ENCODE measurements at places on chromosomes 1 and 21.
A peak's percentile ranks its signal among the peaks of the same experiment; 100 is the strongest.

- no peak for DNase-seq
Observed at GRCh38 chr1:3490046-3490745, 35.7 kb downstream of the ARHGEF16 start.

DNA sequence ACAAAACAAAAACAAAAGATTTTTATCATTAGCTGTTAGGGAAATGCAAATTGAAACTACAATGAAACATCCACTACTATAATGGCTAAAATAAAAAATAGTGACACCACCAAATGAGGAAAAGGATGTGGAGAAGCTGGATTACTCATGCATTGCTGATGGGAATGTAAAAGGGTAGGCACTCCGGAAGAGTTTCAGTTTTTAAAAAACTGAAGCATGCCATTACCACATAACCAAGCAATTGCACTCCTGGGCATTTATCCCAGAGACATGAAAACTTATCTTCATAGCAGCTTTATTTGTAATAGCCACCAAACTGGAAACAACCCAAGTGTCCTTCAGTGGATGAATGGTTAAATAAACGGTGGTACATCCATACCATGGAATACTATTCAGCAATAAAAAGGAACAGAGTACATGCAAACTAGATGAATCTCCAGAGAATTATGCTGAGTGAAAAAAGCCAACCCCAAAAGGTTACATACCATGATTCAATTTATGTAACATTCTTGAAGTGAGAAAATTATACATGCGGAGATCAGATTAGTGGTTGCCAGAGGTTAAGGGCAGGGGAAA, 14.5 kb upstream of the CFAP298 start:
- DNase-seq, result peak; percentile 19

GRCh38 chr1:23558140-23558871, 995 bp downstream of the ID3 start:
- DNase-seq, result peak; percentile 39

GRCh38 chr1:105100102-105100501, 1350.4 kb downstream of the AMY1C start:
- DNase-seq, result no peak

DNA sequence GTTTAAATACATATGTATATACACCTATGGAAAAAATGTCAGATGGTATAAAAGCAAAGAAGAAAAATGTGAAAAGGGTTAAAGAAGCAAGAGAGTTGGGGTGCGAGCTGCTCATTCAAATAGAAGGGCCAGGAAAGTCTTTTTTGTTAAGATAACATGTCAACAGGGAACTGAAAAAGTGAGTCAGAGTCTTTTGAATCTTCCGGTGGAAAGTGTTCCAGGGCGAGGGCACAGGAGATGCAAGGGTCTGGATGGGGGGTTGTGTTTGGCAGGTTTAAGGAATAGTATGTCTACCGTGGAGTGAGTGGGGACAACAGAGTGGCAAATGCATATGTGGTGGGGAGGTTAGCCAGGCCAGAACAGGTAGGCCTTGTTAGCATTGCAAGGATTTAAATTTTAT, 22.2 kb upstream of the GNG12 start:
- no peak for DNase-seq

DNA sequence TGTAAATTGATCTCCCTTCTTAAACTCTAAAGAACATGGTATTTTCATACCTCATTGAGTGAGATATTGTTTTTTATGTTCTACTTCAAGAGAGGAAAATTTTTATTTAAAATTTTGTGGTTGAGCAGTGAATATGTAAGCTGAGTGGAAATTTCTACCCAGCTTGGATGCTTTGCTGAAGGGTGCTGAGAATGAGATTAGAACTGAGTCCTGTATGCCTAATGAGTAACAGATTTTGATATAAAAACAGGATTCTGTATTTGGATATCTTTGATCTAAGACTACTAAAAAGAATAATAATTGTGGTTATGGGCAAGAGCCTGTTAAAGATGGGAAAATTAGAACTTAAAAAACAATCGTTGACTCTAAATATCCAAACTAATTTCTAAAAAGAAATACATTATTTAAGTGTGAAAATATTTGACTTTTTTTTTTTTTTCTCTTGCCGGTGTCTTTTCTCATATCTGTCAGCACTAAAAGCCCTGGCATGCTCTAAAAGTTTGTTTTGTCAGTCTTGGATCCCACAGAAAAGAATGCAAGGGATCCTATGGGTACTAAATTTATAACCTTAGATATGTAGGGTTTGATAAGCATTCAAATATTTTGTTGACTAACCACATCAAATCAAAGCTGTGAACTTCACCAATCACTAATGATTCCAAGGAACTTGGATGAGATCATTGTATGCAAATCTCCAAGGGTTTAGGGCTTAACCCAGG, 652.3 kb downstream of the PTPRC start:
- DNase-seq, result peak; percentile 17

DNA sequence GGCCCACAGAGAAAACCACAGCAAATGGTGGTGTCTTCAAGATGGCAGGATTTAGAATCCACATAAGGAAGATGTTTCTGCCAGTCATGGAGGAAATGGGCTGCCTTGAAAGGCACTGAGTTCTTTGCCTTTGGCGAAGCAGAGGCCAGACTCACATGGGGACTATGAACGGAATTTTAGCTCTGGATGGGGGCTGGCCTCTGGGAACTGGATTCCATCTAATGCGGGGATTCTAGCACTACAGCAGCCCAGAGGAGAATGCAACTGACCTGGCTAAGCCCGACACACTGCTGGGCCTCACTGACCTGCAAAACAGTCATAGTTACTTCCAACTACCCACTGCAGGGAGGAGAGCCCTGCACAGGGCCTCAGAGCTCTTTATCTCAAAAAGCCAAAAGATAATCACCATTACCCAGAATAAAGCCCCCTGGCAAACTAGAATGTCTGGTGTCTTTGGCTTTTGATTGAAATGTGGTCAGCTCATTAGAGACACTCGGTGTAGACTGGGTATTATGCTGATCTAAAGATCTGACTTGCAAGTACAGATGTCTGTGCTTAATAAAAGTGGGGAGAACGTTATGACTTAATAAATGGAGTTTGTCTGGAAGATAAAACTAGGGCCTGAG, 11.6 kb downstream of the HCRTR1 start:
- DNase-seq, result peak; percentile 19

DNA sequence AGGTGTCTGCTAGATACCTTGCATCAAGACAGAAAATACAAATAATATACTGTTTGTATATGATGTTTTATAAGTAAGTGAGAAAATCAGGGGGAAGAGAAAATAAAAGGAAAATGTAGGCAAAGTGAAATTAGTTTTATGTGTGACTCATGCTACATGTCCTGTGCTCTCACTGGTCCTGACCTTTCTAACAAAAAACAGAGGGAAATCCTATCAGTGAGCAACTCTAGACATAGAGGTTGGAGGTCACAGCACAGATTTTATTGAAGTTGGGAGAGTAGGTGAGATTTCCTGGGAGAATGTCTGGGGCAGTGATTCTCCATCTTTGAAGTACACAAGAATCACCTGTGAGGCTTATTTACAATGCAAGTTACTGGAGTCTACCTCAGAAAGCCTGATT, 9.5 kb downstream of the SCCPDH start:
- DNase-seq, result no peak

DNA sequence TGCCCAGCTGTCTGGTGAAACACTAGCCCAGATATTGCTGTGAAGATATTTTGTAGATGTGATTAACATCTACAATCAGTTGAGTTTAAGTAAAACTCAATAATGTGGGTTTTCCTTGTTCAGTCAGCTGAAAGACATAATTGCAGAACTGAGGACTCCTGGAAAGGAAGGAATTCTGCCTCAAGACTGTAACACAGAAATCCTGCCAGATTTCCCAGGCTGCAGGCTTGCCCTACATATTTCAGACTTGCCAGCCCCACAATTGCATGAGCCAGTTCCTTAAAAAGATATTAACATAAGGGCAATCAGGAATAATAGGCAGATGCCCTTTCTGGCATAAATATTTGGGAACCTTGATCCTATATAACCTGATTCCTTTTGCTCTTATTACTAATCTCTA, 14.2 kb upstream of the NIBAN1 start:
- DNase-seq, result no peak

- DNase-seq, result no peak
Observed at GRCh38 chr1:165365341-165365740, 8.8 kb upstream of the LMX1A start.

- no peak for DNase-seq
Observed at GRCh38 chr1:22289307-22289995, 146.6 kb upstream of the WNT4 start.

- no peak for DNase-seq
Observed at GRCh38 chr21:45248893-45249381, 38.8 kb downstream of the POFUT2 start.

GRCh38 chr1:222557148-222557547, 9.2 kb upstream of the HHIPL2 start:
- DNase-seq, result no peak

- DNase-seq, result no peak
Observed at GRCh38 chr1:87673748-87674147, 345.1 kb downstream of the LMO4 start.

- DNase-seq, result no peak
Observed at GRCh38 chr1:111361761-111362160, 65.8 kb downstream of the OVGP1 start.

- no peak for DNase-seq
Observed at GRCh38 chr1:244077473-244078220, 26.6 kb downstream of the ZBTB18 start.

DNA sequence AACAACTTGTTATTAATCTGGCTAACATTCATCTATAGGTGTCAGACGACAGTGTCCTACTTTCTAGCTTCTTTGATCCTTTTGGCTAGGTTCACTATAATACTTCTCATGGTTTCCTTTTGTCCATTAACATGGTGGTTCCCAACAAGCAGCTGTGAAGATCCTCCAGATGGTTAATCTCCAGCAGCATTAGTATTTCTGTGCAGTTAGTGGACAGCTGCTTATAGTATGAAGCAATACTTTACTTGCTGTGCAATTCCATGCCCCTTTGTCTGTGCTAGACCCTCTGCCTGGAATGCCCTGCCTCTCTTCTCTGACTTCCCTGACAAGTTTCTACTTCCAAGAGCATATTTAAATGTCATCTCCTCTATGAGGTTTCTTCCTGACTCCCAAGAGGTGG, 41.7 kb upstream of the ARHGAP29 start:
- no peak for DNase-seq

- no peak for DNase-seq
Observed at GRCh38 chr1:6349254-6349943, 44.2 kb downstream of the ACOT7 start.

GRCh38 chr1:21689661-21690372, 20.7 kb upstream of the RAP1GAP start:
- no peak for DNase-seq
